ENCODE measurements at places on chromosomes 5 and 9.

DNA sequence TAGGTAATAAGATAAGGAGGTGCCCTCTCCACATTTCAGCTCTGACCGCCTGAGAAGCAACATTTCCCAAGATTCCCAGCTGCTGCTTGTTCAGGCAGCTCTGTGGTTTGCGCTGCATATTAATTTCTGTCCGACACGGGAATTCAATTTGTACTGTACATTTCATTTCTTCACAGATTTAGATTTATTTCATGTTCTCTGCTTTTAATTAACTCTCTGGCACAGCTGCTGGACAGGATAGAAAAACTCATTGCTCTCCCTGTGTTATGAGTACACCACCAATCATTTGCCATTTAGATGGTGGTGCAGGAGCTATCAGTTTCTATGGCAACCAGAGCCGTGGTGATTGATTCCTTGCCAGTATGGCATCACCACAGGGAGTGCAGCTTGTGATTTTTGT, 558.5 kb downstream of the DMRTA1 start:
- no peak for DNase-seq

DNA sequence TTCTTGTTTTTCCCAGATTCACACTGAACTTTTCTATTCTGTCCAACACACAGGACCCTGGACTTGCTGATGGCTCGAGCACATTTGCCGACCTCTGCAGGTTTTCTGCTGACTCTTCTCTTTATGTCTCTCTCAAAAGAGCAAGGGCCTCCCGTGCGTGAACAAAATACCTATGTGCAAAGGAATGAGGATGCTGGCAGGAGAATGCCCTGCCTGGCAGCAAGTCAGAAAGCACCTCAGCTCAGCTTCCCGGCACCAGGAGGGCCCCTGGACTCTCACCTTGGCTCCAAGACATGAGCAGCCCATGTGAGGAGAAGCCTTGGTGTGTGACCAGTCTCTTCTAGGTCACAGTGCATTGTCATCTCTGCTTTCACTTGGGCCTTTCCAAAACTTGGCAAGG, 36.1 kb downstream of the PAPPA start:
- DNase-seq: no peak

GRCh38 chr5:124528838-124529237, 217.6 kb downstream of the ZNF608 start:
- DNase-seq: no peak

DNA sequence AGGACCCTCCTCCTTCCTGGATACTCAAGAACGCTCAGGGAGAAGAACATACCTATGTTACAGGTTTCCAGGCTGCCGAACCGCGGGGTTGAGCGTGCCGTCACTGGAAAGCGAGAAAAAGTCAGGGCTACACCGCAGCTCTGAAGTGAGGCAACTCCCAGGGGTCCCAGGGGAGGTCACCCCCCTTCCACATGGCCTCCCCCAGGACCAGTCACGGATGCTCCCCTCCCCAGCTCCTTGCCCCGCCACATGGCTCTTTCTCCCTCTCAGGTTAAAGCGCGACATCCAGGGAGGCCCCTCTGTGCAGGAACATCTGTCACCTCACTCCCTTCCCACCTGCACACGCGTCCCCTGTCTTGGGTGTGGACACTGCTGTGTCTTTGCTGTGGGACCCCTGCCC, 44.0 kb upstream of the ZNF354A start:
- no peak for DNase-seq

DNA sequence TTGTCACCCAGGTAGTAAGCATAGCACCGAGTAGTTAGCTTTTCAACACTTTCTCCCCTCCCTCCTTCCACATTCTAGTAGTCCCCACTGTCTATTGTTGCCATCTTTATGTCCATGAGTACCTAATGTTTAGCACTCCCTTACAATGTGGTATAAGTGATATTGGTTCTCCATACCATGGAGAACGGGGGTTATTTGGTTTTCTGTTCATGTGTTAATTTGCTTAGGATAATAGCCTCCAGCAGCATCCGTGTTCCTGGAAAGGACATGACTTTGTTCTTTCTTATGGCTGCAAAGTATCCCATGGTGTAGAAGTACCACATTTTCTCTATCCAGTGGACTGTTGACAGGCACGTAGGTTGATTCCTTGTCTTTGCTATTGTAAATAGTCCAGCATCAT, 353.9 kb downstream of the ADGRV1 start:
- no peak for DNase-seq

DNA sequence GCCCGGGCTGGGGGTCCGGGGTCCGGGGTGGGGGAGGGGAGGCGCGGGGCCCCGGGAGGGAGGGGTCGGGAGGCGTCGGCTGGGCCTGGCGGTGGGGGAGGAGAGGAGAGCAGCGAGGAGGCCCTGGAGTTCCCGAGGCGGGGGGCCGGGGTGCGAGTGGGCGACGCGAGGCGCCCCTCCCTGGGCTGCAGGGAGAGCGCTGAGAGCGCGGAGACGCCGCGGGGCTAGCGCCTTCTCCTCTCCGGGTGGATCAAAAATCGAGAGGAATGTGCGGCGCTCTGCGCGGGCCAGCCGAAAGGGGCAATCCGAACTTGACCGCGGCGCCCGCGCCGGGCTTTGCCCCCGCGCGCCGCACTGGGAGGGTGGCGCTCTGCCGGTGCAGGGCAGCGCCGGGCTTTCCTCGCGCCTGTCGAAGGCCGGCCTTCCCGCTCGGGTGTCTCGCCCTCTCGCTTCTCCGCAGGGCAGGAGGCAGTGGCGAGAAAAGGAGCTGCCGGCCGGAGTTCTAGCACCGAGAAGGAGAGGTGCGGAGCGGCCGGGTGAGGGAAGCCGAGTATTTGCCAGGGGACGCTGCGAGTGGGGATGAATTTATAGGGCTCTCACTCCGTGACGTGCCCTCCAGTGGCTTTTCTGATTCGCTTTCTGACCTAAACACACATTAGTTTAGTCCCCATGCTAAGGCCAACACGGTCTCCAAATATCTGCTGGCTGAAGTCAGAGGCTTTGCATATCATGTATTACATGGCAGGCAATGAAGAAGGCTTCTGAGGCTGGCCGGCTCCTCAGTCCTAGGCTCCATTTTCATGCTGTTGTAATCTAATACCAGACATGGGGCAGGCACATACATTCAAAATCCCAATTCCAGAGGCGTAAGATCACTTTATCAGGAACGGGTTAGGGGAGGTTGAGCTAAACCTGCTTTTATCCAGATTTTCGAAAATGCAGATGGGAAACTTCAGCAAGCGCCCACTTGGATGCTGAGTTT, 503 bp upstream of the GDNF start:
- DNase-seq: no peak

DNA sequence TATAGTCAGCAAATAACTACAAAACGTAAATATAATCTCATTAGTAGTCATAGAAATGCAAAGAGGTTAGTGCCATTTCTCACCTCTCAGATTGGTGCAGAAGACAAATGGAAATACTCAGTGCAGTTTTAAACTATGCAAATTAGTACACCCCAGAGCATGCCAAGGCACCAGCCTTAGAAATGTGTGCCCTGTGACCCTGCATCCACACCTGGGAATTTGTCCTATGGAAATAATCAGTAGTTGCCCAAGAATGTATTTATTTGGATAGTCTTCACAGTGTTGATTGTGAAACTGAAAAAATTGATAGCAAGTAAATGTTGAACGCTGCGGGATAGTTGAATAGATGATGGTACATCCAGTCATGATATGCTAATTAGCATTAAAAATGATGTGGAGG, 152.7 kb downstream of the KDM4C start:
- no peak for DNase-seq

GRCh38 chr5:151953833-151954232, 29.2 kb upstream of the GLRA1 start:
- DNase-seq: no peak

DNA sequence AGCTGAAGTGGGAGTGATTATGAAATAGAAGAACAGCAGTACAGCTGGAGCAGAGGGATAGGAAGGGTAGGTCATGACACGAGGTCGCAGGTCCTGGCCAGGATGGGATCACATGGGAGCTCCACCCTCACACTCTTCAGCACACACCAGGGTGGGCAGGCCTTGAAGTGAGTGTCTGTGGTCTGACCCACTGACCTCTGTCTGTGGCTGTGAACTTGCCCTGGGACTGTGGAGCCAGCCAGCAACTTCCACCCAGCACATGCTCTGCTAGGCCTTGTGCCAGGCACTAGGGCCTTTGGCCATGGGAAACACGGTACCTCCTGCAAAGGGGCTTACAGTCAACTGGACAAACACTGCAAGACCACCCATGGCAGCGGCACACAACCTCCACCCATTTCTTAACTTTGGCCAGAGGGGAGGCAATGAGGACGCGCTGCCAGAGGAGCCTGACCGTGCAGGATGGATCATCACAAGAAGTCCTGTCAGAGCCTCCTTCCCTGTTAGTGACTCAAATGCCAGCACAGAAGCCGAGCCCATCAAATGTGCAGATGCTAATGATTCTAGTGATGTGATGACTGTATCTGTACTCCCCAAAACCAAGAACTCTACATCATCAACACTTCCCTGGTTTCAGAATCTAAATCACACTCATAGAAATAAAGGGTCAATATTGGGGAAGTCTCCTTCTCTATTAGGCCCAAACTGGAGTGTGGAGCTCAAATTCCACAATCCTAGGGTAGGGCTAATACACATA, 113.6 kb downstream of the DPYSL3 start:
- DNase-seq: no peak

- no peak for DNase-seq
Observed at GRCh38 chr5:115461093-115461492, 83.5 kb downstream of the FEM1C start.

- DNase-seq: no peak
Observed at GRCh38 chr9:105475302-105475701, 27.5 kb downstream of the FSD1L start.

All from activated CD8-positive, alpha-beta memory T cell treated with anti-CD3 and anti-CD28 coated beads, Interleukin-2, amount 10 ng/mL, durations not matched to agents 7 days and 5 days (primary cell).